ENCODE measurements at places on chromosomes 1 and 21.

- DNase-seq: no peak
Observed at GRCh38 chr1:173995475-173995874, 26.7 kb downstream of the RC3H1 start.

GRCh38 chr1:119549719-119550132, 42.7 kb downstream of the HSD3B1 start:
- DNase-seq: peak; percentile 77

GRCh38 chr1:19067182-19067911, 110.9 kb upstream of the IFFO2 start:
- DNase-seq: peak; percentile 35

- DNase-seq: no peak
Observed at GRCh38 chr1:200962631-200963030, 60.9 kb downstream of the KIF21B start.

- DNase-seq: no peak
Observed at GRCh38 chr21:10641107-10641506, 119.7 kb downstream of the TPTE start.

Data from endothelial cell (in vitro differentiated cells).